HepG2 (cell line): ENCODE measurements at places on chromosomes 2 and 18.
A peak's percentile ranks its signal among the peaks of the same experiment; 100 is the strongest.

GRCh38 chr18:73258375-73259087, 390.7 kb upstream of the NETO1 start:
- H3K4me3 ChIP-seq = no peak overlapping the region
- no peak for DNase-seq
- H3K27ac ChIP-seq = no peak overlapping the region
- no peaks in the 10 kb centered on the region for H3K36me3 ChIP-seq
- no peaks in the 10 kb centered on the region for H3K4me1 ChIP-seq

- H3K4me3 ChIP-seq = no peak overlapping the region
- H3K27me3 ChIP-seq = no peaks in the 10 kb centered on the region
- no peak for DNase-seq
- H3K4me1 ChIP-seq = no peaks in the 10 kb centered on the region
- H3K36me3 ChIP-seq = peaks cover 10% of the 10 kb centered on the region; the same call in 1 of the 3 replicates
- H3K27ac ChIP-seq = no peak overlapping the region
These were observed 29.3 kb downstream of the PTRHD1 start for GRCh38 chr2:24763843-24764242.

DNA sequence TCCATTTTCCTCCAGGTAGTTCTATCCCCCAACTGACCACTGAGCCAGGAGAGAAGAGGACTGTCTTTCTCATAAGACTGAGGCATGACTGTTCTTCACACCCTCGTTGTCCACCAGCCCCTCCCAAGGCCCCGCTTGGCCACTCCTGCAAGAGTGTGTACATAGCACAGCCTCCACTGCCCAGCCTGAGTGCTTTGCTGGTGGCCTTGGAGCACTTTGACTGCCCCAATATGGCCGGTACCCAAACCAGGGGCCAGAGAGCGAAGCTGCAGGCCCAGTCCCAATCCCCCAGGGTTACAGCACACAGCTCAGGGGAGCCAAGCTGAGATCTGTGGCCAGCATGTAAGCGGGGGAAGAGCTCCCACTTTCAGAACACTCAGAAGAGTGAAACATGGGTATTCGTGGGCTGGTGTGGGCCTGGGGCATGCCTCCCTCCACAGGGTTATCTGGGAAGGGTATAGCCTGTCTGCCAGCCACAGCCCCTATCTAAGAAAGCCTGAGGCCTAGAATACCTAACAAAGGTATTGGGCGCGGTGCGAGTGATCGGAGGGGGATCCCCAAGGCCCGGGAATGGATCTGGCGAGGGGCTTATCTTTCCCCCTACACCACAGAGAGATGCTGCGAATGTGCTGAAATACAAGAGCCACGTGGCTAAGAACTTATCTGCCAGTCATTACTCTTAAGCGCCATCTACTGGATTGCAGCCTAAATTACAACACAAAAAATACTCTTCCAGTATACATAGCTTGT, 163.8 kb downstream of the WDPCP start:
- no peak overlapping the region for H3K27ac ChIP-seq
- peak; percentile 62 for DNase-seq
- no peak overlapping the region for H3K4me3 ChIP-seq
- no peaks in the 10 kb centered on the region for H3K27me3 ChIP-seq
- H3K4me1 ChIP-seq = no peaks in the 10 kb centered on the region

GRCh38 chr2:237300739-237301138, 113.2 kb downstream of the COL6A3 start:
- no peak overlapping the region for H3K4me3 ChIP-seq
- no peak for DNase-seq
- peaks cover 6% of the 10 kb centered on the region; the same call in 1 of the 2 replicates for H3K4me1 ChIP-seq
- H3K36me3 ChIP-seq = no peaks in the 10 kb centered on the region
- H3K27me3 ChIP-seq = no peaks in the 10 kb centered on the region
- H3K27ac ChIP-seq = no peak overlapping the region
